ENCODE measurements at places on chromosomes 2 and 18. TPM values are rescaled to one million over a fixed set of nuclear protein-coding genes. Genes with fewer than 3 reads are reported as not detected.

DNA sequence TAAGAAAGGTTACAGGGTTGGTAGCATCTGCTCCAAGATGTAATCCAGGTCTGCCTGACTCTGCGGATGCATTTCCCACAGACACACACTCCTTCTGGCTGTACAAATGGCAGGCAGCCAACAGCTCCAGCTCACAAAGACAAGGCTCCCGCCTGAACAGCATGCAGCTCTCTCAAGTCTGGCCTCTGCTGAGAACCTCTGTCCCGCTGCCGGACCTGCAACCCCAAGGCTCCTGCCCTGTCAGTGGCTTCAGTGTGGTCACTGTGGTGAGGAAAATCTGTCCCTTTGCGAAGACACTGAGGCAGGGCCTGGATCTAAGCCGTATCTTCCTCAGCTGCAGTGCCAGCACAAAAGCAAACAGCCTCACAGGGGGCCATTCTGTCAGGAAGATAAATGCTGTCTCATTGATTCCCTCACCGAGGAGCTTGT lies 469.3 kb upstream of the MEX3C start:
- DNase-seq: no peak

DNA sequence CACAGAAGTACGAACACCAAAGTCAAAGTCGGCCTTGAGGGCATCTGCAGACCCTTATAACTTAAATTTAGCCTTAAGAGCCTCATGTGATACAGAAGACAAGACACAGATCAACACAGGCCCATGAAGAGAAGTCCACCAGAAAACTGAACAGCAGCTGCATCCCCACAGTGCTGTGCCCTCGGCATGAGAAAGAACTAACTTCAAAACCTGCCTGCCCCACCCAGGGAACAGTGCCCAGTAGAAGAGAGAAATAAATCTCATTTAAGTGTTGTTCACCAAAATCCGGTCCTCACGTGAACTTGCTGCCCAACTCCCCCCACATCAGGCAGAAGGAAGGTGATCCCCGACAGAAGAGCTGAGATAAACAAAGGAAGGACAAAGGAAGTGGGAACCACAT lies 73.7 kb downstream of the PXDN start:
- DNase-seq: no peak

Gene SERPINB13
- not detected for total RNA-seq

DNA sequence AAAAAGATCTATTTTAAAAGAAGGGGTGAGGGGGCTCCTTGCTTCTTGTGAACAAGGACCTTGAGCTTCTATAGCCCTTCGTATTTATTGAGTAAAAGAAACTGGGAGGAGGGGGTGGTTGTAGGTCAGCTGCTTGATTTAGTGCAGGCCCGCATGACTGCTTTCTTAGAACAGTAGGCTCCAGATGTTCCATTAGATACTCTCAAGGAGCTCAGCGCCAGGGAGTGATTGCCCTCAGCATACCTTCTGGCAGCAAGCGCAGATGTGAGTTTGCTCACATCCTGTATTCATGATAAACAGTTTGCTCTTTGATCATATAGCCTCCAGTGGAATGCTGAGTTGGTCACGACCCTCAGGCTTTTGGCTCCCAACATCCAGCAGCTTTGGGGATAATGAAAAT lies 108.9 kb upstream of the XPO1 start:
- no peak for DNase-seq

GRCh38 chr2:160747501-160748170 lies 254.0 kb upstream of the RBMS1 start:
- DNase-seq: no peak
